ENCODE measurements at places on chromosomes 5 and 9.
A peak's percentile ranks its signal among the peaks of the same experiment; 100 is the strongest.

- no peak for DNase-seq
Observed at GRCh38 chr9:130590305-130590704, 10.9 kb downstream of the FUBP3 start.

DNA sequence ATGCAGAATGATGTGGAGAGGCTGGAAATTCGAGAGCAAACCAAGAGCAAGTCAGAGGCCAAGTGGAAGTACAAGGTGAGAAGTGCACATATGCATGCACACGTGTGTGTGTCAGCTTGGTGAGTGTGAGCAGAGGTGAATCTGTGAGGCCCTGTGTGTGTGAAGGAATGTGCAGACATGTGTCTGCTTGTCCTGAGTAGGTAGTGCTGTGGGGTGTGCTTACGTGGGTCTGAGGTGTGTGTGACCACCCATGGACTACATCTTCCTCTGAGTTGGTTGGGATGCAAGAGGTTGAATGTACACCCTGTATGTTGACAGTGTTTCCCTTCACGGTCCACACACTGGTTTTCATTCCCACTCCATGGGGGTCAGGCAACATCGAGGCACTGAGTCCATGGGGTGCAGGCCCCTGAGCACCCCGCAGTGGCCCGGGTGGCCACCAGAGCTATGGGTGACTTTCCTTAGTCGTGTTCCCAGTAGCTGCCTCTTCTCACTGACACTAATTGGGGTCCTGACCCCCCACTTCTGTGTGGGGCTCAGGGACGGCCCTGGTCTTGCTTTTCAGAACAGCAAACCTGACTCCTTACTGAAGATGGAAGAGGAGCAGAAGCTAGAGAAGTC is 86.7 kb downstream of the PHF2 start:
- DNase-seq, result no peak

GRCh38 chr5:54959673-54960418 is 25.5 kb downstream of the ESM1 start:
- peak; percentile 17 for DNase-seq

GRCh38 chr5:170783498-170784247 is at the start of gene GABRP:
TSS of gene GABRP (plus strand) at chr5:170783725. CDS start at chr5:170788616, 4,891 bp downstream.
- no peak for DNase-seq

GRCh38 chr5:149528281-149529060 is 22.8 kb downstream of the CSNK1A1 start:
- DNase-seq, result no peak

DNA sequence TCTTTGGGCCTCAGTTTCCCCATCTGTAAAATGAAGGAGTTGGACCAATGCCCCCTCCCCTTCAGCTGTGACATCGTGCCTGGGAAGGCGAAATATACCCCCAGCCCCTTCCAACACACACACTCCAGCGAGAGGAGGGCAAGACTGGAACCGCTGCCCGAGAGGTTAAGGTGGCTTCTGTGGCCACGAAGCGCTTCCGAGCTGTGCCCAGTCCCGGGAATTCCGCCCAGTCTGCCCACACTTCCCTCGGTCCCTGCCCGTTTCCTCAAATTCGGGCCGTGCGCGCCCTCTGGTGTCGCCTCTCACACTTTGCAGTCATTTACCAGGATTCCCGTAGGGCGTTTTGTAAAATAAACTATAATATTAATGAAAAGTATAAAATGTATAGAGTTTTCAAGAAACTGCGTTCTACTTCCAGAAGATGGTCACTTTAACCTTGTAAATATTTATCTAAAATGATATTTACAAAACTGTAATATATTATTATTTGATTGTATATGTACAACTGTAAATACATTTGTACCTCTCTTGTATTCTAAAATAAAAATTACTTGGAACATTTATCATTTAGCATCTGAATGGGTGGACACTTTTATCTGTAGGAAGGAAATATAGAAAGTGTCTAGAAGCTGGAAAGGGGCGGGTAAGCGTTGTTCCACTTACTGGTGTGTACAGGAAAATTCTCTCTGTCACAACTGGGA is 11.0 kb upstream of the EXOSC2 start:
- DNase-seq, result peak; percentile 61

DNA sequence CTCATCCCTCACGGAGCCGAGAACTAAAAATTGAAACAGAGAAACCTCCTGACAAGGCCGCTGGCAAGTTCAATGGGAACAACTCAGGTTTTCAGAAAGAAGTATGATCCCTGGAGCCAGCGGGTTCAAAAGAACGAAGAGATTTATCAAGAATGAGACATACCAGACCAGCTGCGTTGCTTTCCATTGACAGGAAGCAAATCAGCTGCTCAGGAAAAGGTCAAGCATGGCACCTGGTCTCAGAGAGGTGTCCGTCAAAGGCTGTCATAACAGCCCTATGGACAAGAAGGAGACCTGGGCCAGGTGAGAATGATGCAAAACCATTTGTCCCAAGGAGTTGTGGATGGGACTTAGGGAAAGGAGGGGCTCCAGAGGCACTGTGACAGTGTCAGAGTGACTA is 34.9 kb upstream of the GNE start:
- DNase-seq, result no peak

DNA sequence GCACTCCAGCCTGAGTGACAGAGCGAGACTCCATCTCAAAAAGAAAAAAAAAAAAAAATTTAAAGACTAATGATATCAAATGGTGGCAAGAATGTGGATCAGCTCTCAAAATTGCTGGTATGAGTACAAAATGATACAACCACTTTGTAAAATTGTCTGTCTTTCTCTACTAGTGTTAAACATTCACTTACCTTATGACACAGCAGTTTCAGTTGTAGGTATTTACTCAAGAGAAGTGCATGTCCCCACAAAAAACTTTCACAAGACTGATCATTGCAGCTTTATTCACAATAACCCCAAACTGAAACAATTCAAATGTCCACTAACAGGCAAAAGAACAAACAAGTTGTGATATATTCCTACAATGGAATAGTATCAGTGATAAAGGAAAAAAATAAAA is 14.7 kb upstream of the CETN3 start:
- no peak for DNase-seq

GRCh38 chr5:68255305-68256120 is 40.0 kb downstream of the PIK3R1 start:
- peak; percentile 72 for DNase-seq

DNA sequence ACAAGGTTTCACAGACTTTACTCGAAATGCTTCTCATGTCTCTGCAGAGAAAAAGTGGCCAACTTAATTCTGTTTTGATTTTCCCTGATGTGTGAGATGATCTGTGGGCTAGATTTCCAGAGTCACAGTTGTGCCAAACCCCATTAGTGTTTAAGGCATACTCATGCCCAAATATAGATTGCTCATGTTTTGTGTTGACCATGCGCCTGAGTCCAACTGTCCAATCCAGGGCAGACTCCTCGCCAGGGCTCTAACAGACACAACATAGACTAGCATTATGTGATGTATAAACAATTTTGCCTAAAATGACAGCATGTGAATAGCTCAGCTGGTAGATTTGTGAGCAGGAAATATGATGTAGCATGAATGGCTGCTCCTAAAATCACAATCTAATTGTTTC is 128.1 kb downstream of the PRDM6 start:
- no peak for DNase-seq

DNA sequence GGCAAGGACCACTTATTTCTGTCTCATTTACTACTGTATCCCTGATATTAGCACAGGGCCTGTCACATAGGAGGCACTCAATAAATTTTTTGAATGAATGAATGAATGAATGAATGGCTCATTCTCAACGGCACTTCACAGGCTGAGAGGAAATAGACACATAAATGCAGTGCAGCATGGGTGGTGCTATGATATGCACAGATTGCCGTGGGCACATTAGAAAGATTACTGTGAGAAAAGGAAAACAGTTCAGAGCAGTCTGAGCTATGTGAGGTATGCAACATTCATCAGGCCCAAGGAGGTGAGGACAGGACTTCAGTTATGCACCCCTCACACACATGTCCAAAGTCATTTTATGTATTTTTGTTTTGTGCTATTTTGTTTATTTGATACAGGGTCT is 6.4 kb upstream of the NOL6 start:
- DNase-seq, result no peak
